ENCODE measurements at places on chromosomes 12 and 14. TPM values are rescaled to one million over a fixed set of nuclear protein-coding genes. Genes with fewer than 3 reads are reported as not detected.

Gene LHX5
- 0.03 TPM for polyA plus RNA-seq

GRCh38 chr12:50627491-50627890 lies 122.7 kb downstream of the DIP2B start:
- DNase-seq = no peak

DNA sequence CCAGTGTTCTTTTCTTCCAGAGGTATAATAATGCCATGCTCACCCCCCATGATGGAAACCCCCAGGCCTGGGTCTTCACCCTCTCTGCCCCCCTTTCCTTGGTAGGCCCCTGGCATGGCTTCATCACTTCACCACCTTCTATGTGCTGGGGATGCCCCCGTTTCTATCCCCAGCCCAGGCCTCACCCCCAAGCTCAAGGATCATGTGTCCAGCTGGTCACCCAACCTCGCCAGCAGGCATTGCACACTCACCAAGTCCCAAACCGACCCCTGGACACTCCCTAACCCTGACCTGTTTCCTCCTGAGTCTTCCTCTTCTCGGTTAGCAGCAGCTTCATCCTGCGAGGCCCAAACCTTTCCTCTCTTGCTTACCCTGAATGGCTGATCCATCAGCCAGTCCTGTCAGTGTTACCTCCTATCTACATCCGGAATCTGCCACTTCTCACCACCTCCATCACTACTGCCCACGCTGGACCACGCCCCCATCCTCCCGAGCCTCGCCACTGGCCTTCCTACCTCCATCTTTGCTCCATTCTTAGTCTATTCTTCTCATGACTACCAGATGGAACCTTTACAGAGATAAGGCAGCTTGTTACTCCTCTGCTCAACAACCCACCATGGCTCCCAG lies 69.0 kb downstream of the MVK start:
- DNase-seq = no peak

DNA sequence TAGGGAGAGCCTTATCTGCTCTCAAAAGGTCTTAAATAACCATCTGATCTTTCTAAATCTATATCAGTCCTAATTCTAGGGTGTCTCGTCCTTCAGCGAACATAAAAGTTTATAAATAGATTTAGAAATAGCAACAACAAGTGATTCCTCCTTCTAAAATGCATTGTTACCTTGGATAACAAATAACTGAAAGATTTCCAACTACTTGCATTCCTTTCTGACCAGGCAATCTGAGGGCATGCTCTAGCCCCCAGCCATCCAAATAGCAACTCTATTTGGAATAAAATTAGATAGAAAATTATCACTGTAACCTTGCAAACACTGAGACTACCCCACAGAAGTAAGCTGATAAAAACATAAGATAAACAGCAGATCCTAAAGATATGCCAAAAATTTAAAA lies 21.8 kb upstream of the KRR1 start:
- DNase-seq = no peak

DNA sequence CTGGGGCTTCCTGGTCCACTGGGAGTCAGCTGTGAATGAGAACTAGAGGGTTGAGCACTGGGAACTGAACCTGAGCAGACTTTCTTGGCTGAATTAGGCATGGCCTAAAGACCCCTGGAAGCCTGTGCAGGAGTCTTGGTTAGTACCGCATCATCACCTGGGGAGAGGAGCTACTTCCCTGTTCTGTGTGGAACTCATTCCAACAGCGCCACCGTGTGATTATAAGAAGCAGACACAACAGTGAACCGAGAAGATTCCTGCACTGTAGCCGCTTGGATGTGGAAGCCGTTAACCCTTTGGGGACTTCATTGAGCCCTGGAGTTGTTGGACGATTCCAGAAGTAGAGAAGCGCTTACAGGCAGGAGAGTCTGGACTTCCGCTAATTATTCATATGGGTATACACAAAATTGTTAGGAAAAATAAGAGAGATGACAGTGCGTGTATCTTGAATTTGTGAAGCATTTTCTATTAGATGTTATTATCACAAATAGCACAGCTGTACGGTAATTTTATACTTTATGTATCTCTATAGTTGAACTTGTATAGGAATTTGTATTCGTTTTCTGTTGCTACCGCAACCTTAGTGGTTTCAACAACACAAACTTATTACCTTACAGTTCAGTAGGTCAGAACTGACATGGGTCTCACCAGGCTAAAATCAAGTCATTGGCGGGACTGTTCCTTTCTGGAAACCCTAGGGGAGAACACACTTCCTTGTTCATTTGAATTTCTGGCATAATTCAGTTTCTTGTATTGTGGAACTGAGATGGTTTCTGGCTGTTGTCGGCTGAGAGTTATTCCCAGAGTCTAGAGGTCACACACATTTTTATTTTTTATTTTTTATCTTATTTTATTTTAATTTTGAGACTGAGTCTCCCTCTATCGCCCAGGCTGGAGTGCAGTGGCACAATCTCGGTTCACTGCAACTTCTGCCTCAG lies 100.7 kb downstream of the C2CD5 start:
- peak; percentile 58 for DNase-seq

Gene SLC10A1
- polyA plus RNA-seq = not detected

Gene GNS
- 156 TPM for polyA plus RNA-seq

- no peak for DNase-seq
These were observed 2.5 kb downstream of the PLEKHG3 start for GRCh38 chr14:64706593-64707193.

- no peak for DNase-seq
These were observed 25.4 kb downstream of the IL31 start for GRCh38 chr12:122148657-122149056.

GRCh38 chr12:90129366-90130030 lies 420.9 kb upstream of the ATP2B1 start:
- DNase-seq = no peak

GRCh38 chr14:69324341-69324931 lies 64.5 kb downstream of the GALNT16 start:
- no peak for DNase-seq

DNA sequence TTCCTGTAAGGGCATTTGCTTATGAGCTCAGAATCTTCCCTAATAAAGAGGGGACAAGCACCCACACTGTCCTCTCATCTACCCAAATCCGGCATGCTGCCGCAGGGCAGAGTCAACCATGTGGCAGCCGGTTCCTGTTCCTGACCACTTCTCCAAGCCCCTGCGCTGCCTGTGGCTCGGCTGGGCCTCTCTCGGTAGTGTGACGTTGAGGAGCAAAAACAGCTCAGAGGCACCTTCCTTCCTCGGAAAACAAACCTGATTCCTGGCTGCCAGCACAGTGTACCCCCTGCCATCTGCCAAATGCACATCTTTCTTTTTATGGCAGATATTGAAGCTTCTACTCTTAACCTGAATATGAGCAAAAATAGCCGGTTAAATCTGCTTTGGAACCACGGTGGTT lies 50.5 kb downstream of the CFAP251 start:
- DNase-seq = no peak

GRCh38 chr14:95522556-95522955 lies 6.1 kb upstream of the SYNE3 start:
- DNase-seq = no peak

DNA sequence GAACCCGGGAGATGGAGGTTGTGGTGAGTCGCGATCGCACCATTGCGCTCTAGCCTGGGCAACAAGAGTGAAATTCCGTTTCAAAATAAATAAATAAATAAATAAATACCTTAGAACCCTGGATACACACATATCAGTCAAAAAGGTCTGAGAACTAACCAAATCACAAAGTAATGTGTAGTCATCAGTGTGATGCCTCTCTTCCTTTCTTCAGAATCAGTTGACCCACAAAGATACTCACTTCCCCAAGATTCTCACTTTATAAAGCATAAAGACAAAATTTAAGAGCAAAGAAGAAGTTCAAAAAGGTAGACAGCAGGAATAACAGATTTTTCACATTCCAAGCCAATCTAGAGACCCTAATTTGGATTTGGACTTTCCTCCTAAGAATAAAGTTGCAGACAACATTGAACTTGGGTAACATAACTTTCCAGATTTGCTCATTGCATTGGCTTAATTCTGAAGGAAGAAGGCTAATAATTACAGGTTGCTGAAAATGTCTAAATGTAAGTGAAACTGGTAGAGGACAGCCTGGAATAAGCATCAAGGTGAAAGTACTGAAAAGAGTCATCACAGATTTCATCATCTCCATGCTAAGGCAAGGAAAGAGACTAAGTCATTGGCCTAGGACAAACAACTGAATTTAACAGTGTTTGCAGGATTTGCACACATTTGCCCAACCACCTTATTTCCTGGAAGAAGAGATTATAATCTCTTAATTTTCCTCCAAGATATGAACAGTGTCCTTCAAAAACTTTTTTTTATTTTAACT lies 17.4 kb downstream of the TMED10 start:
- no peak for DNase-seq

DNA sequence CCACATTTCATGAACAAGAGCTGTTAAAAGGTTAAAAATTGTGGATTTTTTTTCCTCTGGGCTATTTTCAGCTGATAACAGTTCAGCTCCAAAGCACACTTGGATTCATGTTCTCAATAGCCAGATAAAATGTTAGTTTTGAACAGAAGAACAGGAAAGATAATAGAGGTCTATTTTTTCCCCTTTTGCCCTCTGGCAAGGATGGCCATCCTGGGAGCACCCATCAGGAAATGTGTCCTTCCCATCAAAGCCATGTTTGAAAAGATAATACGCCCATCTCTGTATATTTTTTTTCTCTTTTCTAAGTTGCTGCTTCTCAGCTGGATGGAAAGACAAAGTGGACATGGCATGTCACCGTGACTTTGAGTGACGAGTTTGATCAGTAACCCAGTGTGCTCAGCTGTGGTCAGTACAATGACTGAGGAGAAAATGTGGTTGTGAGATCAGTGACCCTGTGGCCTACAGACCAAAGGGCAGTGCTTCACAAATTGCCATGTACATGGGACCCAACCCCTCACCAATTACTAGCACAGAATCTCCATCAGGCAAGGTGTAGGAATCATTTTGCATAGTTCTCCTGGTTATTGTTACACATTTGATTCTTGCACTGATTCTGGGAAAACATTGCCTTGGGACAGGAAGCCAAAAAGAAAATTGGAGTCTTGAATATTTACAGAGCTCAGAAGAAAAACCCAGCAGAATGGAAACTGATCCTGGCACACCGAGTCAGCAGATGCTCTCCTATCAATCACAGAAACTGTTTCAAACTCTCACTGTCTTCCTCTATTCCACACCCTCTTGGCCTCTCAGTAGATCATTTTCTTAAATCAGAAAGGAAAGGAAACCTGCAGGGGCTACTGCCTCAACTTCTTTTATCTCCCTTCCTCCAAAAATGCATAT lies 64.3 kb downstream of the ANO6 start:
- no peak for DNase-seq

DNA sequence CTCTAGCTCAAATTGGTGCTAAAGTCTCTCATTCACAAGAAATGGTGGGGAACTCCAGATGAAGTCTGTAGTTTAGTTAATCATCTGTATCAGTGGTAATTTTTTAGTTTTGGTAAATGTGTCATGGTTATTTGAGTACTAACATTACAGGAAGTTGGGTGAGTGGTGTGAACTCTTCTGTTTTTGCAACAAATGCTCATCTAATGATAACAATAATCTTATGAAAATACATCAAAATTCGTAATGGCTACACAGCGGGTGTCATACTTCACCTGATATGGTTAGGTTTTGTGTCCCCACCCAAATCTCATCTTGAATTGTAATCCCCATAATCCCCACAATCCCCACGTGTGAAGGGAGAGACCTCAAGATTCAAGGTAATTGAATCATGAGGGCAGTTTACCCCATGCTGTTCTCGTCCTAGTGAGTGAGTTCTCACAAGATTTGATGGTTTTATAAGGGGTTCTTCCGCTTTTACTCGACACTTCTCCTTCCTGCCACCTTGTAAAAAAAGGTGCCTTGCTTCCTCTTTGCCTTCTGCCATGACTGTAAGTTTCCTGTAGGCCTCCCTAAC lies 209.3 kb upstream of the FOXN3 start:
- DNase-seq = no peak

DNA sequence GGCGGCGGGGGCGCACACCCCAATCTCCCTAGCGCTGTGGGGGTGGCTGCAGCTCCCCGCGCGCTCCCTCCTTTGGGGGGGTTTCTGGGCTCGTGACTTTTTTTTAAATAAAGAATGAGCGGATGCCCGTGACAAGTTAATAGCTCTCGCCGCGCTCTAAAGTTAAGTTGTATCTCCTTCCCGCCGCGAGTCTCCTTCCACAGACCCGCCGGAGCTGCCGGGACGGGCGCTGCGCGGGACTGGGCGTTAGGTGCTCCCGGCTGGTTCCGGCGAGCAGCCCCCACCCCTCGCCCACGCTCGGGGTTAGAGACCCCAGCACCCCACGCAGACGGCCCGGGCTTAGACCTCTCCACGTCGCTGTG lies 82.6 kb upstream of the HMGA2 start:
- peak; percentile 34 for DNase-seq

DNA sequence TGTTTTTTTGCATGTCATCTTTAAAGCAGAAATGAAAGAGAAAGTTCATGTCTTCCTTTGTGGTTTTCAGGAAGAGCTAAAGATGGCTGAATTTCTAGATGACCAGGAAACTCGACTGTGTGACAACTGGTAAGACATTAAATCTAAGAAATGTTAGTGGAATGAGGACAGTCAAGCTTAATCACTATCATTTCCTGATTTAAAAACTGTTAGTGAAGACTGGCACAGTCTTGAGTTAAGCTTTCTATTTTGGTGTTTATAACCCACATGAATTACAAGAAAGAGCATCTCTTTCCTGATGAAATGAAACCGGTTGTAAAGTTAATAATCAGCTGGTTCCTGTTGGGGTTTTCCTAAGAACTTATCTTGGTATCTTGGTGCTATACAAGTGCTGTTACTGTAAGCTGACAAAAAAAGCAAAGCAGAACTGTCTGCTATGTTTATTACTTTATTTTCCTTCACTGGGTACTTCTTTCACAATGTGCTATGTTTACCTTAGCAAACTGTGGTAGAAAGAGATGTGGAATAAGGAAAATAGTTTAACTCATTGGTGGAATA lies 5.2 kb downstream of the TRAFD1 start:
- no peak for DNase-seq

DNA sequence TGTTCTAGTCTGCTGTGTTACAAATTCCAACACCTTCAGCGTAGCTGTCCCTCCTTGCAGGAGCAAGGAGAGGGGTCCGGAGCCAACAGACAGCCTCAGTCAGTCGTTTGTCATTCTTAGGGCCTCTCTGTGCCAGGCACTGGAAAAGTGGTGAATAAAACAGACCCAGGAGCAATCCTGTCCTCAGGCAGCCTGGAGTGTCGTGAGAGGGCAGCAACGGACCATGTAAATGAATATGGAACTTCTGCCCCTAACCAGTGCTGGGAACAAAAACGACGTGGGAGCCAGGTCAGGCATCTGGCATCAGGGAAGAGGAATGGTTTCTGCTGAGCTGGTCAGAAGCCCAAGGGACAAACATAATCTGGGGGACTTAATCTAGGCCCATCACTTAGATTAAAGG lies 64.8 kb upstream of the PSMC1 start:
- no peak for DNase-seq

- DNase-seq = no peak
These were observed 702 bp downstream of the FAM222A start for GRCh38 chr12:109714141-109714912.

Gene TAS2R8
- not detected for polyA plus RNA-seq

GRCh38 chr12:12612358-12612757 lies 682 bp downstream of the CREBL2 start:
- no peak for DNase-seq

DNA sequence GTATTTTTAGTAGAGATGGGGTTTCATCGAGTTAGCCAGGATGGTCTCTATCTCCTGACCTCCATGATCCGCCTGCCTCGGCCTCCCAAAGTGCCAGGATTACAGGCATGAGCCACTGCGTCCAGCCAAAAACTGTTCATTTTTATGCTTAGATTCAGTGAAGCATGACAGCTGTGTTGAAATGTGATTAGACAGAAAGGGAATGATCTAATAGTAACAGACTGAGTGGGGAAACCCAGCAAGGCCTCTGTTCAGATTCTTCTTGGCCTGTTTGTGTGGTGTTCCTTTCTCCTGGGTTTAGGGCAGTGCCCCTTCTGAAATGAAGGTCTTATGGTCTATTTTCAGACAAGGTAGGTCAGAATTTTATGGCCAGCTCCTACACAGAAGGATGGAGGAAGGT lies 11.8 kb upstream of the ABCD4 start:
- DNase-seq = no peak
